ENCODE measurements at places on chromosomes 1 and 21. TPM values are rescaled to one million over a fixed set of nuclear protein-coding genes. Genes with fewer than 3 reads are reported as not detected.

- H3K27ac ChIP-seq: no peak overlapping the region
- peaks cover 19% of the 10 kb centered on the region for H3K4me1 ChIP-seq
- H3K36me3 ChIP-seq: no peaks in the 10 kb centered on the region
- DNase-seq: no peak
Observed at GRCh38 chr1:227225715-227226346, 92.5 kb downstream of the CDC42BPA start.

DNA sequence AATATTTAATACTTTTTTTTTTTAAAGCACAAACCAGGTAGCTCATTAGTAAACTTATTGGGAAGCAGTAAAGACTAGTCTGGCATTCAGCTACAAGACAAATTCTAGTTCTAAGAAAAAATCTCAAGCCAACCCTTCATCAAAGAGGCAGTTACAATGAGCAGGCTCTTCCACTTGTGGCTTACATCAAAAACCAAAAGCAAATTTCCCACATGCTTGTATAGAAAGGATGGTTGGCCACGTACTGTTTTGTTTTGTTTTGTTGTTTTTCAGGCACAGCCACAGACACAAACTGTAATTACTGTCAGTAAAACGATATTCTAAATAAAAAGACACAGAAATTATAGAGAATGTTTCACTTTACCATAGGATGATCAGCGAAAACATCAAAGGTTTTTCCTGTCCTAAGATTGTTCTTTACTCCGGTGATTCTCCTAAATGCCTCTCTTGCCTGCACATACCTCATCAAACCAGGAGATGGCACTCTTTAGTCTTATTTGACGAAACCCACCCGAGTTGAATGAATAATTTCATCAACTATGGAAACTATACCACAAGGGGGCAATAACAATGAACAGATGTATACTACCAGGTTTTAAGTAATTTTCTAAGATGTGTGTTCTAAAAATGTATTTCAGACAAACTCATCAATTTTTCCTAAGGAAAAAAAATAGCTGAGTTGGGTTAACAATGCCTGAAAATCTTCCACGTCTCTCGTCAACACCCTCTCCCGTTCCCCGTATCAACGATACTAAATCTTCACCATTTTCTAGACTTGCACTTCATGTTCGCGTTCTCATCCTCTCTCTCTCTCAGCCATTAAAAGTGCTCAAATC is 26.9 kb downstream of the RPL5 start:
- peak overlapping the region; percentile 24 for H3K4me3 ChIP-seq
- no peaks in the 10 kb centered on the region for H3K4me1 ChIP-seq
- H3K27me3 ChIP-seq: no peaks in the 10 kb centered on the region
- H3K27ac ChIP-seq: no peak overlapping the region
- no peak for DNase-seq

GRCh38 chr1:12469493-12469892 is 148.5 kb downstream of the DHRS3 start:
- no peak overlapping the region for H3K27ac ChIP-seq
- DNase-seq: no peak
- H3K4me1 ChIP-seq: peaks cover 24% of the 10 kb centered on the region
- no peak overlapping the region for H3K4me3 ChIP-seq
- no peaks in the 10 kb centered on the region for H3K27me3 ChIP-seq

DNA sequence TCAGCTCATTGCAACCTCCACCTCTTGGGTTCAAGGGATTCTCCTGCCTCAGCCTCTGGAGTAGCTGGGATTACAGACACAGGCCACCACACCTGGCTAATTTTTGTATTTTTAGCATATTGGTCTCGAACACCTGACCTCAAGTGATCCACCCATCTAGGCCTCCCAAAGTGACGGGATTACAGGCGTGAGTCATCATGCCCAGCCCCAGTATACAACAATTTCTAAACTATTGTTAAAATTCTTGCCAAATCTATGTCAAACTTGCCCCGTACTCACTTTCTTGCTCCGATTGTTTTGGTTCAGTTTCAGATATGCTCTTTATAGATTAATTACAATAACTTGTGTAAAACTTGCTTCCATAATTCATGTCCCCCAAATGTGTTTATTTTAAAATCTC is 4.1 kb downstream of the RGS18 start:
- no peak overlapping the region for H3K27ac ChIP-seq
- H3K36me3 ChIP-seq: no peaks in the 10 kb centered on the region
- no peaks in the 10 kb centered on the region for H3K4me1 ChIP-seq
- no peak overlapping the region for H3K4me3 ChIP-seq
- H3K27me3 ChIP-seq: no peaks in the 10 kb centered on the region

DNA sequence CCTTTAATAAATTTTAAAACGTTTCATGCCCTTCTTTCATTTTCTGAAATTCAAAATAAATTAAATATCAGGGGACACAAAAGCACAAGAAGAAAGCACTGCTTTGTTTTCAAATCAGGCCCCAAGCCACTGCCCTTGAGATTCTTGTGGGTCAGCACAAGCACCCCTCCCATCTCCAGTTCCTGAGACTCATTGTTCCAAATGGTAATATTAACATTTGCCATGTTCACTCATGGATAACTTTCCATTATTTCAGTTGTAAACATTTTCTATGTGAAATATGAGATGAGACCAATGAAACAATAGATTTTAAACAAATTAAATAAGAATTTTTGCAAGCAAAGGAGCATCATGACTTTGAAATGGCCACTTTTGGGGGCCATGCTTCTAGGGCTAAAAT is 7.7 kb downstream of the OVAAL start:
- H3K4me1 ChIP-seq: no peaks in the 10 kb centered on the region
- H3K27me3 ChIP-seq: no peaks in the 10 kb centered on the region
- H3K36me3 ChIP-seq: no peaks in the 10 kb centered on the region
- H3K27ac ChIP-seq: no peak overlapping the region
- no peak overlapping the region for H3K4me3 ChIP-seq

GRCh38 chr1:31795096-31795675 is 20.6 kb downstream of the SPOCD1 start:
- H3K27me3 ChIP-seq: no peaks in the 10 kb centered on the region
- DNase-seq: no peak
- no peaks in the 10 kb centered on the region for H3K4me1 ChIP-seq
- no peaks in the 10 kb centered on the region for H3K36me3 ChIP-seq
- no peak overlapping the region for H3K4me3 ChIP-seq
- no peak overlapping the region for H3K27ac ChIP-seq

GRCh38 chr1:181080556-181080955 is 7.9 kb upstream of the IER5 start:
- no peak for DNase-seq
- no peaks in the 10 kb centered on the region for H3K27me3 ChIP-seq
- peaks cover 6% of the 10 kb centered on the region for H3K4me1 ChIP-seq
- no peaks in the 10 kb centered on the region for H3K36me3 ChIP-seq

The CGN gene
- total RNA-seq: 51.6 TPM

GRCh38 chr21:42097274-42097673 is 26.2 kb downstream of the UMODL1 start:
- no peak for DNase-seq
- H3K4me1 ChIP-seq: peaks cover 11% of the 10 kb centered on the region
- H3K4me3 ChIP-seq: no peak overlapping the region
- H3K27ac ChIP-seq: peak overlapping the region; percentile 51
- no peaks in the 10 kb centered on the region for H3K27me3 ChIP-seq
- no peaks in the 10 kb centered on the region for H3K36me3 ChIP-seq

- H3K4me3 ChIP-seq: no peak overlapping the region
- DNase-seq: no peak
- no peak overlapping the region for H3K27ac ChIP-seq
- H3K36me3 ChIP-seq: peaks cover 3% of the 10 kb centered on the region
- peaks cover 21% of the 10 kb centered on the region for H3K4me1 ChIP-seq
Observed at GRCh38 chr1:28326515-28326914, 2.3 kb upstream of the MED18 start.
